Activated CD4-positive, alpha-beta T cell treated with anti-CD3 and anti-CD28 coated beads, Interleukin-2, amount 10 ng/mL, durations not matched to agents 7 days and 5 days (primary cell): ENCODE measurements at places on chromosomes 13 and 19.

DNA sequence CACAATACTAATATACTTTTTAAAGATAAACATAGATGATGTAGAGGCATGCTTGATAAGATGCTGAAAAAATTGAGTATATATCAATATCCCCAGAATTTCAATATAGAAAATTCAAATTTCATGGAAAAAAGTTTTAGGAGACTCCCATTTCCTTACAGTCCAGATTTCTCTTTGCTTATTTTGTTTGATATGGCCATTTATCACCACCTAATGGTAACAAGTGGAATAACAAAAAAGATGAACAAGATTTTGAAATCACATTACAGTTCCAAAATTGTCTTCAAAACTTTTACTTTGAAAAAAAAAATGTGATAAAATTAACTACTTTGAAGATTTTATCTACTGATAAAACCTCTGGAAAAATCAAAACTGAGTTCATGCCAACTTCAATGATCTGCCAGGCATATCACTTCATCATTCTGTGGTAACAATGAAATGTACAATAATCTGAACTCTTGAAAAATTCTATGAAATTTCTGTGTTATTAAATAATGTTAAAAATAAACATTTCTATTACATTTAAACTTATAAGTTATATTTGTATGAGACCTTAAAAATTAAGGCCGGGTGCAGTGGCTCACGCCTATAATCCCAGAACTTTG lies 17.5 kb downstream of the MIPEP start:
- no peak for DNase-seq

DNA sequence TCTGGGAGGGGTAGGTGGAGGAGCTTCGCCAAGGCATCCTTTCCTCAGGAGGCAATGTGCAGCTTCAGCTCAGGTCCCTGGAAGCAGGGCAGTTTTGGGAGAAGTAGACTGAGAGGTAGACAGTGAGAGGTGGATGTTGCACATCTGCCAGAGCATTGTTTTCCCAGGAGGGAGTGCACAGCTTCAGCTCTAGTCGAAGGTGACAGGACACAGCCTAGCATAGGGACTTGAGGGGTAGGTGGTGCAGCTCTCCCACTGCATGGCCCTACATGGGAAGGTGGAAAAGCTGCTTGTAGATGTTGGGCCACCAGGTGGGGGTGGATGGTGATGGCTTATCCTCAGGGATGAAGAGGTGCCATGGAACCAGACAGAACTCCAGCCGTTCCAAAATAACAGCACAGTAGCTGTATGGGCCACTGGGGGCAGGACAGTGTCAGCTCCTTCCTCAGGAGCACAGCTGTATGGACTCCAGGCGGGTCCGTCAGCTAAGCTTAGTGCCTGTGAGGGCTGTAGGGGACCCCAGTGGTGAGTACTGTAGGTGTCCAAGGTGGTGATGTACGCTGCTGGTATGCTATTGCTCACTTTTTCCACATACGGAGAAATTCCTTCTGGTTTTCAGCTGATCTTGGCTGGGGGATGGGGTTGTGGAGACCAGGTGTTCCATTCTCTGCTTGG lies 17.4 kb upstream of the ZNF543 start:
- no peak for DNase-seq

- DNase-seq: peak; percentile 51
These were observed 2.5 kb downstream of the ICAM5 start for GRCh38 chr19:10292206-10292788.

DNA sequence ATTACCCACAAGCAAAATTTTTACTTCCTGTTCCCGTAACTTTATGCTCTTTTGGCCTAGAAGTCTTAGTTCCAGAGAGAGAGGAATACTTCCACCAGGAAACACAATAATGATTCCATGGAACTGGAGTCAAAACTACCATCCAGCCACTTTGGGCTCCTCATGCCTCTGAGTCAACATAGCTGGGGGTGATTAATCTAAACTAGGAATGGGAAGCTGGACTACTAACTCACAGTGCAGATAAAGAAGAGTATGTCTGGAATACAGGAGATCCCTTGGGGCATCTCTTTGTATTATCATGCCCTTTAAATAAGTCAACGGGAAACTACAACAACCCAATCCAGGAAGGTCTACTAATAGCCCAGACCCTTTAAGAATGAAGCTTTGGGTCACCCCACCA lies 8.9 kb upstream of the ELF1 start:
- DNase-seq: no peak

DNA sequence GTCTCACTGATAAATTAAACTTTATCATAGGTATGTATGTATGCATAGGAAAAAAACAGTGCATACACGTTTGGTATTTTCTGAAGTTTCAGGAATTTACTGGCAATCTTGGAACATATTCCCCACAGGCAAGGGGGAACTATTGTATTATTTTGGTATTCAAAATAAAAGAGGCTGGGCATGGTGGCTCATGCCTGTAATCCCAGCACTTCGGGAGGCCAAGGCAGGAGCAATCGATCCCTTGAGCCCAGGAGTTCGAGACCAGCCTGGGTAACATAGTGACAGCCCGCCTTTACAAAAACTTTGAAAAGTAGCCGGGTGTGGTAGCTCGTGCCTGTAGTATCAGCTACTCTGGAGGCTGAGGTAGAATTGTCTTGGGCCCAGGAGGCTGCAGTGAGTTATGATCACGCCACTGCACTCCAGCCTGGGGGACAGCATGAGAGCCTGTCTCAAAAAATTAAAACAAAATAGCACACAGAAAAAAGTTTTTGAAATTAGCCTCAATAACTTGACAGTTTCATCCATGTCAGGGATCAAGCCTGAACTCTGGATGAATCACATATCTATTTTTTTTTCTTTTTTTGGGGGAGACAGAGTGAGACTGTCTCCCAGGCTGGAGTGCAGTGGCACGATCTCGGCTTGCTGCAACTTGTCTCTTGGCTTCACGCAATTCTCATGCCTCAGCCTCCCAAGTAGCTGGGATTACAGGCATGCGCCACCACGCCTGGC lies 29.1 kb upstream of the HOMER3 start:
- DNase-seq: no peak
